ENCODE measurements at places on chromosomes 7 and 10.

DNA sequence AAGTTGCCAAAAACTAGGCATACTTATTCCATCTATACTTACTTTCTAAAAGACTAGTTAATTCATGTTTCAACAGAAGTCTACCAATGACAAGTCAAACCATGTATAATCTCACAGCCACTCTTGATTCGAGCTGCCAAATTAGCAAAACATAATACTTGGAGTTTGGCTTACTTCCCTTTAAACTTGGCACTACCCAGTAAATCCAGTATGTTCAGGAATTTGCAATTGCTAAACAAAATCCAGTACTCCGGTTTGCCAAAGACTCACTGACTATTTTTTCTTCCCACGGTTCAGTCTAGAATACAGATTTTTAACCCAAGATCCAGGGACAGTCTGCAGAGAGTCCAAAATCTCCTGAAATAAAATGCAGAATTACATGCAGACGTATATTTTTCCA is 4.6 kb downstream of the OAT start:
- no peak for DNase-seq

- peak; percentile 50 for DNase-seq
These were observed 1.8 kb downstream of the GRK5 start for GRCh38 chr10:119209035-119209735.

DNA sequence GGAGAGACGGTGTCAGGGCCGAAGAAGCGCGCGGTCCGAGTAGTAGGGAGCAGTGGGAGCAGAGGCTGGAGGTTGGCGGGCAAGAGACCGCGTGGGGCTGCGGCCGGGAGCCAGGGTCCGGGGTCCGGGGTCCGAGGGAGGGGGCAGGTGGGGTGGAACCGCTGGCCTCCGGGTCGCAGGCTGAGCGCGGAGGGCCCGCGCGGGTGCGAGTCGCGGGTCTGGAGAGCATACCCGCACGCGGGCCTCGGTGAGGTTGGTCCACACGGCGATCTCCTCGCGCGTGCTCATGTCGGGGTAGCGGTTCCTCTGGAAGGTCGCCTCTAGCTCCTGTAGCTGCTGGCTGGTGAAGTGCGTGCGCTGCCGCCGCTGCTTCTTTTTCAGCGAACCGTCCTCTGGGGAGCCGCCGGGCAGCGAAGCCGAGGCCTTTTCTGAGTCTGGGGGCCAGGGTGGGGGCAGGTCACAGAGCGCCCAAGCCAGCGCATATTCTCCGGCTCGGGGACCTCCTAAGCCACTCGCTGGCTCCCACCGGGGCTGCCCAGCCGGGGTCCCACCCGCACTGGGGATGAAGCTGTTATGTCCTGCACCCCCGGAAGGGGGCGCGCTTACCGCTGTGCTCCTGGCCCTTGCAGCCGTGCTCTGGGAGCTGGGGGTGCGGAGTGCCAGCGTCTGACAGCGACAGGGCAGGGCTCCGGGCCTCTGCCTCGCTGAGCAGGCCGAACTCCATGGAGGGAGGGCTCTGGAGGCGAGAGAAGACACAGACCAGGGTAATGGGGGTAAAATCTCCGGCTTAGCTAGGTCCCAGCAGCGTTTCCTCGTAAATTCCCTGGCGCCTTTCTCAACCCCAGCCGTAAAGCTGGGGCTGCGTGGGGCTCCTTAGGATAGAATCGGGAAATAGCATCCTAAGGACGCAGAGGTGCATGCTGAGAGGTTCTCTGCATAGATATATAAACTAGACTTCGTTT is 5.5 kb downstream of the ELOVL3 start:
- no peak for DNase-seq

DNA sequence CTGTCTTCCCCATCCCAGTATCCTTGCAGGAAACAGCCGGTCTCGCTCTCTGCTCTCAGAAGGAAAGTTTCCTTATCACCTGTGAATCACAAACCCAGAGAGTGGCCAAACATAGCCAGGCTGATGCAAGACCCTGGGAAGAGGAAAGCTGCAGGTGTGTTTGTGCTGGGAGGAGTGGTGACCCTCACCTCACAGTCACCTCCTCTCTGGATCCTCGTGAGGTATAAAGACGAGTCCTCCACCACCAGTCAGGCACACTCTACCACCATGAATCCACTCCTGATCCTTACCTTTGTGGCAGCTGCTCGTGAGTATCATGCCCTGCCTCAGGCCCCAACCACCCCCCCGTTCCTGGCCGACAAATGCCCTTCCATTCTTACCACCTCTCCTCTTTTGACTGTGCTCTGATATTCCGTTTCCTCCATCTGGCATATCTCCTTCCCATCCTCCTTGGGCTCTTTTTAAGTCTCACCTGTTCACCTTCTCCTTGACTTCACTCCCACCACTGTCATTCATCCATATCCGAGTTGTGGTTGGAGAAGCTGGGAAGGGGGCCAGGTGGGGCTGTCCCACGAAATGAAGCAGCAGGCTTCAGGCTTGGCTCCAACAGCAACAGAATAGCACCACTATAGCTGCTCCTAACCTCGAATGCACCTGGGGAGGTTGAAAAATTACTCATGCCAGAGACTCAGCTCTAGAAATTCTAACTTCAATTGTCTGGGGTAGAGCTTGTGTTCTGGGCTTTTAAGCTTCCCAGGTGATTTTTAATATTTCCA is at the start of gene PRSS1:
TSS of gene PRSS1 (plus strand) at position 255 of the 776 bp plus-strand sequence. CDS start at position 268, 13 bp downstream.
- no peak for DNase-seq

GRCh38 chr10:52194191-52194590 is 119.9 kb upstream of the DKK1 start:
- no peak for DNase-seq

- DNase-seq, result no peak
These were observed 48.9 kb upstream of the FHIP2A start for GRCh38 chr10:114772496-114773196.

- DNase-seq, result no peak
These were observed 192.7 kb downstream of the SEC23IP start for GRCh38 chr10:120085096-120085796.

- no peak for DNase-seq
These were observed 97.6 kb downstream of the DYNC2I1 start for GRCh38 chr7:158953912-158954311.

GRCh38 chr10:122495406-122496340 is 34.3 kb downstream of the HTRA1 start:
- no peak for DNase-seq

DNA sequence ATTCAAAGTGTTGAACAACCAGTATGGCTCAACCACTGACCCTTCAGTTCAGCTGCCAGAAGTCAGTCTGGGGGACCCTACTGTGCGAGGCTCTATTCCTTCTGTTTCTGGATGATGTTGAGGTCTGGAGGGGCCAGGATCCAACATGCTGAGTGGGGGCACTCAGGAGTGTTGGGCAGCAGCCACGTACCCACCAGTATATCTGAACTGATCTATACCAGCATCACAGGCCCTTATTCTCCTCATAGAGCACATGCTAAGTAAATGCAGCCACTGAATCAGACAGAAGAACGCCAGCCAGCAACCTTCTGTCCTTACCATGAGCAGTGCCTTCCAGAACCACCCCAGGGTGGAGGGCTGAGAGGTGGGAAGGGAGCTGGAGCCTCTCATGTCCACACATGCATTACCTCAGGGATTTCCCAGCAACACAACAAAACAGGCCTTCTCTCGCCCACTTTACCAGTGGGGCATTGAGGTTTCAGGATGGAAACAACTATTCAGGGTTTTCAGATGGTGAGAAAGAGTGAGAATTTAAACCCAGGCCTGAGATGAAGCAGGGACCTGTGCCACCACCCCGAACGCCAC is 6.8 kb upstream of the MSMB start:
- no peak for DNase-seq

DNA sequence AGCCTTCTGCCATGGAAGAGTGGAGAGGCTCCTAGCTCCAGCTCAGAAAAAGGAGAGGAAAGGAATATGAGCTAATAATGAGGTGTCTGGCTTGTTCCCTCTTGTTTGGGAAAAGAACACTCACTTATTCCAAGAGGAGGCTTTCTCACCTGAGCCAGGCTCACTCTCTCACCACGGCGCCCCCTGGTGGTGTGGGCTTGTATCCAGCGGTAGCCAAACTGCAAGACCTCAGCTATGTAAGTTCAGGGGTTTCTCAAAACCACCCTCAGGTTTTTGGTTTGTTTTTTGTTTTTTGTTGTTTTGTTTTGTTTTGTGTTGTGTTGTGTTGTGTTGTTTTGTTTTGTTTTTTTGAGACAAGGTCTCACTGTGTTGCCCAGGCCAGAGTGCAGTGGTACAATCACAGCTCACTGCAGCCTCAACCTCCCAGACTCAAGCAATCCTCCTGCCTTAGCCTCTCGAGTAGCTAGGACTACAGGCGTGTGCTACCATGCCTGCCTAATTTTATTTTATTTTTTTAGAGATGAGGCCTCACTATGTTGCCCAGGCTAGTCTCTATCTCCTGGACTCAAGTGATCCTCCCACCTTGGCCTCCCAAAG is 124.0 kb downstream of the TMEM130 start:
- DNase-seq, result peak; percentile 55

GRCh38 chr10:14554091-14554490 is 220.6 kb downstream of the FAM107B start:
- no peak for DNase-seq

DNA sequence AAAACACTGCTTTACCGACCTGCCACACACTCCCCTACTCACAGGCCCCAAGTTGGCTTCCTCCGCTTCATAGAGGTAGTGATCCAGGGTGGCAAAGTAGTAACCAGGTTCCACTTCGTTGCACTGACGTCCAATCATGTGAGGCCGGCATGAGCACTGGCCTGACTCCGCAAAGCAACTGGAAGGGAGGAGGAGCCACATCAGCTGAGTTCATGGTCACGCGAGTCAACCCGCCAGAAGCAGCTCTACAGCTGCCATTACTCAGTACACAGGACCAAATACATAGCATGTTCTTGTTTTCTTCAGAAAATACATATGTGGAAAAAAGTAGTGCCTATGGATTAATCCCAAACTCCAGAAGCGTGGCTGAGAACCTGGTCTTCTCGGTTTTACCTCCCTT is 38.5 kb downstream of the LAMB1 start:
- no peak for DNase-seq

DNA sequence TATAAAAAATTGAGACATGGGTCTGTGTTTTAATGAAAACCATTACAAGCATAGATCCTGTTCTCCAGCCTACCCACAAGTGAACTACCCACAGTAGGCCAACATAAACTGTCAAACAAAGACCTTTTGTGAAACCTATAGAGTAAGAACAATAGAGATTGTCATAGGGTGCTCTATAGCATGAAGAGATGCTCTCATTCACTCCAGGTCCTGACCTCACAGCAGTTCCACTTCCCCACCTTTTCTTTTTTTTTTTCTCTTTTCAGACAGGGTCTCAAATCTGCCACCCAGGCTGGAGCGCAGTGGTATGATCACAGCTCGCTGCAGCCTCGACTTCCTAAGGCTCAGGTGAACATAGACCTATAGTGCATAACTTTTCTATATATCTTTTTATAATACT is 72.3 kb downstream of the CPEB3 start:
- DNase-seq, result no peak

DNA sequence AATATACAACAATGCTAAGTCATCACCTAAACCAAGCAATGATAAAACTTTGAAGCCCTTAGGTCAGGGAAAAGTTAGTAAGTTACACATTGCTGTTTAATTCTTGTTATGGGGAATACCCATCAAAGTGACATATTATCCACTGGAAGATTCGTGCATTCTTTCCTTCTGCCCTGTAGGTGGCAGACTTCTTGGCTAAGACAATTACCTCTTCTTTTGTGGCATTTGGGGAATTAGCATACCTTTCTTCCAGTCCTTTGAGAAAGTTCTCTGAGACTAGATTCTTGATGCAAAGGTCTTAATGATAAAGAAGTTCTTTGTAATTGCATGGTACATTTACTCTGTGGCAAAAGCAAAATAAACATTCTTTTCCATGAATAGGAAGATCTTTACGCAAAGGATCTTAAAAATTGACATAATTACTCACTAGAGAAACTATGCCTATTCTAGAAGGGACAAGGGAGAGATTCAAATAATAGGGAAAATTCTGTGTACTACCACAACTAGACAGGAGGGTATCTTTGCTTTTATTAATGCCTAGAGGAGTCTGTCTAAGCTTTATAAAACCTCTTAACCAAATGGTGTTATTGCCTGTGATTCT is 395.9 kb downstream of the GRM8 start:
- DNase-seq, result peak; percentile 19

DNA sequence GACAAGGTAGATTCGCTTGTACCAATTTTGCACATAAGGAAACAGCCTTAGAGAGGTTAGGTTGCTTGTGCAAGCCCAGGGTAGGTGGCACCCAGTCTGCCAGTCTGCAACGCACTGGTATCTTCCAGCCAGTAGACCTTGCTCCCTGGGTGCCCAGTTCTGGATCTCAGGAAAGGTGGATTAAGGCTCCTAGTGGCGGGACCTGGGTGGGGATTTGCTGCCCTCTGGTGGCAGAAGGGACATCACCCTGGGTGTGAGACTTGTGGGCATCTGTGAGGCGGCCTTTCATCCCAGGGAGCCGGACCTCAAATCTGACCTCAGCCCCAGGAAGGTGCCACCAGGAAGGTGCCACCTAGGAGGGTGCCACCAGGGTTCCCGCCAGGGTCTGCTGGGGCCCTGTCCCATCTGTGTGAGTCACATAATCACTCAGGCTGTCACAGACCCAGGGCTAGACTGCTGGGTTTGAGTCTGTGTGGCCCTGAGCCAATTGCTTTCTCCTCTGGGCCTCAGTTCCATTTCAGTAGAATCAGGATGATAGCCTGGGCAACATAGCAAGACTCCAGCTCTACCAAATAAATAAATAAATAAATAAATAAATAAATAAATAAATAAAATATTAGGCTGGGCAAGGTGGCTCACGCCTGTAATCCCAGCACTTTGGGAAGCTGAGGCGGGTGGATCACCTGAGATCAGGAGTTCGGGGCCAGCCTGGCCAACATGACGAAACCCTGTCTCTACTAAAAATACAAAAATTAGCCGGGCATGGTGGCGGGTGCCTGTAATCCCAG is 5.3 kb upstream of the PRKRIP1 start:
- peak; percentile 69 for DNase-seq

DNA sequence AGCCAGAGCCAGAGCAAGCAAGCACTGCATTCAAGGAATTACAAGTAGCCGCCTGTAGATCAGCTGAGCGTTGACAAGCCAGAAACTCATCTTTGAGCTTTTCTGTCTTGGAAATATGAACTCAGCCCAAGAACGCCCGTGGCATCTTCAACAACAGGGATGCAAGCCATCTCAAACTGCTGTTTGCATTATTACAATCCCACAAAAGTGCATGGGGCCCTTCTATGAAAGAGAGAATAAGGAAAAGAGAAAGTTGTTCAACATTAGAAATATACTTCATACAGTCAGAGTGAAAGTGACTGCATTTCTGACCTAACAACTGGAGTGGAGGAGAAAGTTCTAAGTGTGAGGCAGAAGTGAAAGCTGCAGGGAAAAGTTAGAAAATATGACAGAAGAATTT is 6.5 kb downstream of the SGCE start:
- no peak for DNase-seq

- peak; percentile 89 for DNase-seq
These were observed 178.2 kb downstream of the DIP2C start for GRCh38 chr10:511101-511848.

DNA sequence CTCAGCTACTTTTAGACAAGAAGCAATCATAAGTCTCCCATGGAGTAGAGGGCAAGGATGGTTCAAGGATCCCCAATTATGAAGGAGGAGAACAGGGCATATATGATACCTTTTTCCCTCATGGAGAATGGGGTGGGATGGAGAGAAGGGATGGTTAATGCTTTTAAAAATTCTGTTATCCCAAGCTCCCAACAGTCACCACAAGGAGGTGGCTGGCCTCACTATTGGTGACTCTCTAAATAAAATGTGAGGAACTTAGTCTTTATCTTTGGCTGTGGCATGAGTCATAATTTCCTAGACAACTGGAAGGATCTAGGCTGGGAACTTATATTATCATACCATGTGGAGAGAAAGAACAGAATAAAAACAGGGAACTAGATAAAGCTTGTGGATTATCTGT is 297.0 kb downstream of the PHTF2 start:
- peak; percentile 52 for DNase-seq
